Stimulated activated CD4-positive, alpha-beta T cell treated with anti-CD3 and anti-CD28 coated beads, TNF-alpha, amount 100 ng/mL, for 4 hours (primary cell): ENCODE measurements at places on chromosomes 1 and 21.

DNA sequence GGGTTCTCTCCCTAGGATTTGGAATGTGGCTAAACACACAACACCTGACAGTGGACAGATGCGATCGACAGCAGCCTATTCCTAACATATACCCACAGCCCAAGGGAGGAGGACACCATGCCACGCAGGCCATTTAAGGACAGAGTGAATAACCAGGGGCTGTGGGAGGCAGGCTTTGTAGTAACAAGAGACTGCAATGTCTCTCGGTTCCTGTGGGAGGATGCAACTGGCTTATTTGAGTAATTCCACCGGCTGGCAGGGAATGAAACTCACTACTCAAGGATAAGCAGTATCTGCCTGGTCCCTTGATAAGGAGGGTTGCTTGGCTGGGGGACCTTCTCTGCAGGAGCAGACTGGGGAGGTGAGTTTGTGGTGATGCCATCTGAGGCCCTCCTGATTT is 109.6 kb downstream of the PCP4 start:
- no peak for DNase-seq

DNA sequence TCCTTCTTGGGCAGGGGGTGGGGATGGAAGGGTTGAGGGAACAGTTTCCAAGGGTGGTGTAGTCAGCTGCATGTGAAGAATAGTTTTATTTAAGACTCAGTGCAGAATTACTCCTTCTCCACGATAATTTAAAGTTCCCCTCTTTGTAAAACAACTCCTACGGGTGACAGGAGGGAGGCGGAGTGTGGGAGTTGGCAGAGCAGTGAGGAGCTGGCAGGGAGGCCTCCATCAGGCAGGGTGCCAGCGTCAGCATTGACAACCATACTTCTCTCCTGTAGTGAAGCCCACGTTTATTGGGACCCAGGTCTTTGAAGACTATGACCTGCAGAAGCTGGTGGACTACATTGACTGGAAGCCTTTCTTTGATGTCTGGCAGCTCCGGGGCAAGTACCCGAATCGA is 93.8 kb downstream of the MTR start:
- DNase-seq, result no peak

- DNase-seq, result no peak
These were observed 15.3 kb upstream of the RNF187 start for GRCh38 chr1:228471762-228472398.

DNA sequence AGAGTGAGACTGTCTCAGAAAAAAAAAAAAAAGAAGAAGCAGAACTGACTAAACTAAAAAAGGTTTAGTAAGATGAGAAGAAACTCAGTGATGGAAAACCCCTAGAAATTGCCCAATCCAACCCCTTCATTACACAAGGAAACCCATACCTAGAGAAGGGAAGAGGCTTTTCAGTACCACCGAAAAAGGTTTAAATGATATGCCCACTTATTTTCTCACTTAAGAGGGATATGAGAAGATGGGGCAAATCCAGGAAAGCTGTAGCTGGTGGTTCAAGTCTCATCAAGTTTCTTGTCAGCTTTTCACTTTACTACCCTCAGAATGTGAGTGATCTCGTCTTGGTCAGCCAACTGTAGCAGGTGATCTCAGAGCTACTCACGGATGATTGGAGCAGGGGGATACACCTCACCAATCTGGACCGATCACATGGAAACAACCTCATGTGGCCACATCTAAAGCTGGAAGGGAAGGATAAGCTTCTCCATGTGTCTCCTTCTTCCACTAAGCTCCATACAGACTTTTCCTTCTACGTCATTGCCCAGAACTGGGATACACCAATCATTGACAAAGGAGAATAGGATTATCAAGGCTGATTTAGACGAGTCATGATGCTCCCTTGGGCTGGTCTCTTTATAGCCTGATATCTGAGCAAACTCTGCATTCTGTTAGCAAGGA is 126.7 kb upstream of the POU3F1 start:
- DNase-seq, result no peak

DNA sequence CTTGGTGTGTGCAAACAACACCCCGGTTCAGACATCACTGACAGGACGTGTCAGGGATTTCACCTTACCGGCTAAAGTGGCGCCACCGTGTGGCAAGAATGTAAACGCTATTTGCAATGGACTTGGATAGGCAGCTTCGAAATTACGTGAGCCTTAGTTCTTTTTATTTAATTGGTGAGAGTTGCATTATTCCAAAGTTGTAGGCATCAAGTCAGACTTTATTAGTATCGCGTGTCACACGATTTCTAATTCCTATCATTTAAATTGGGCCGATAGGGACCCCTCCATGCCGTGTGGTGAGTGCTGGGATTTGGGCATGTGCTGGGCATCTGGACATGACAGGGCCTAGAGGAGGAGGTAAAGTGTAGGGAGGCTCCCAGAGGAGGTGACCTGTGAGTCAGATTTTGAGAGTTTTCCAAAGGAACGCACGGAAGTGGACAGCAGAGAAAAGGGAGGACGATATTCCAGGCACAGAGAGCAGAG is 14.5 kb upstream of the CPT2 start:
- peak; percentile 61 for DNase-seq

DNA sequence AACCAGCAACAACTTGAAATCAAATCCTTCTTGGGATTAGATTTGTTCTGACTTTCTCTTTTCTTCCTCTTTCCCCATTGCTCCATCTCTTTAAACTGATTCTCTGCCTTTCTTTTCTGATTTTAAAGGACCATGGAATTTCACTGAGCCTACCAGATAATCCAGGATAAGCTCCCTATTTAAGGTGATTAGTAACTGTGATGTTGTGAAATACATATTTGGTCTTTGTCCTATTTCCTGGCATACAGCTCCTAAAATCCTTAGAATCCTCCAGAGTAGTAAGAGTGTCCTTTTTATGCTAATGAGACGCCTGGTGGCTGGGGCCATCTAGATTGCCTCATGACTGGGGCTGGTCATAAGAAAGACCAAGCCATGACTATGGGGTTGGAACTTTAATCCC is 236.9 kb downstream of the USP25 start:
- no peak for DNase-seq

- DNase-seq, result no peak
These were observed 27.3 kb downstream of the RRP1 start for GRCh38 chr21:43816611-43817071.

- DNase-seq, result no peak
These were observed 3.4 kb upstream of the AHDC1 start for GRCh38 chr1:27607239-27607804.

DNA sequence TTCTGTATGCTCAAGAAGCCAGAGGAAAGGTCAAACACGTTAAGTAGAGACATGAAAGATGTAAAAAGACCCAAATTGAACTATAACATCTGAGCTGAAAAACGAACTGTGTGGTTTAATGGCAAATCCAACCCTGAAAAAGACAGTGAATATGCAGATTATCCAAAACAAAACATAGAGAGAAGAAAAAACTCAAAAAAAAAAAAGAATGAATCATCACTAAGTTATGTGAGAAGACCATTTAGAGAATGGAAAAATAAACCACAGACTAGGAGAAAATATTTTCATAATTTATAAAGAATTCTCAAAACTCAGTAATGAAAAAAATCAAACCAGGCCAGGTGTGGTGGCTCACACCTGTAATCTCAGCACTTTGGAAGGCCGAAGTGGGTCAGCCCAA is 253.3 kb downstream of the PLPP3 start:
- no peak for DNase-seq

GRCh38 chr1:17023102-17023501 is 11.4 kb upstream of the ATP13A2 start:
- no peak for DNase-seq

- no peak for DNase-seq
These were observed 174.3 kb upstream of the LMO4 start for GRCh38 chr1:87154384-87154783.

DNA sequence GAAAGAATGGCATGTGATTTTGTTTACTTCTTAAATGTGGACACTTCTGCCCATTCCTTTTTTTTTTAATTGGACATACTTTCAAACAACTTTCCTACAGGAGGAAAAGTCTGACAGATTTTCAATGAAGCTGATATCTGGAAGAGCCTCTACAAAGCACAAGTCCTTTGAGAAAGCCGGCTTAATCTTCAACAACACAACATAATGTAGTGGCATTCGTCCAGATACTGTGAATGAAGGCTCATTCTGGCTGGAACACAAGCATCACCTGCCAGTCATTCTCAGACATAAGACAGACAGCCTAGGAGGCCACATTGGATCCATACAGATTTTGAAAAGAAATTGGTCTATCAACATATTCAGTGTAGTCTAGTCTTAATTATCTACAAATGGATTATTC is 4.9 kb downstream of the OTUD7B start:
- no peak for DNase-seq

- no peak for DNase-seq
These were observed 1118.6 kb downstream of the PLA2G4A start for GRCh38 chr1:187947359-187947758.

GRCh38 chr1:179323436-179323835 is 29.8 kb downstream of the SOAT1 start:
- DNase-seq, result no peak

GRCh38 chr1:173202424-173203145 is 4.5 kb downstream of the TNFSF4 start:
- no peak for DNase-seq

- no peak for DNase-seq
These were observed 5.0 kb upstream of the KCNC4 start for GRCh38 chr1:110205156-110205555.

DNA sequence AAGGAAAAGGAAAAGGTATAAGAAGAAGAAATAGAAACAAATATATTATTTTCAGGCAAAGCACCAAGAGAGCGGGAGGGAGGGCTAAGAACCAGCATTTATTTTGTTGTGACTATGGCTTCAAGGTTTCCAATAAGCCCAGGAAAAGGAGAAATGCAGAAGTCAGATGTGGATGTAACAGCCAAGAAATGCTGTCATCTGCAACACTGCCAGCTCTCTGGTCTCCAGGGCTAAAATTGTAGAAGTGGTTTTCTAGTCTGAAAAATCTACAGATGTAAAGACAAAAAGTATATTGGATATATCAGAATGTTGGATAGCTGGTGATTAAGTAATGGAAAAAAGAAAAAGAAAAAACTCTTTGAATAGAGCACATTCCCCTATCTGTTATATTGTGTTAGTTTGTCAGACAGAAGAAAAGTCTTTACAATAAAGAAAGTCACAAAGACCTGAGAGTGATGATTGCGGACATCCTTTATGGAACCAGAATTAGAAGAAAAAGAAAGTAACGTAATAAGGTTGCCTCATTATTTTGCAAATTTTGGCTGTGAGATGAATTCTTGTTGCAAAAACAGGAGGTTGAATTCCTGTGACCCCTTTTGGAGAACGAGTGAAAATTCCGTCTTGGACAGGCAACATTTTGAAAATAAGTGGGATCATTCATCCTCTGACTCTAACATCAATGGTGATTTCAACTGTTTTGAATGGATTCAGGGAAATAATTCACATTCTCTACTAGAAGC is 938.1 kb downstream of the TTLL7 start:
- DNase-seq, result no peak

- DNase-seq, result no peak
These were observed 26.7 kb downstream of the DMBX1 start for GRCh38 chr1:46516200-46516950.

DNA sequence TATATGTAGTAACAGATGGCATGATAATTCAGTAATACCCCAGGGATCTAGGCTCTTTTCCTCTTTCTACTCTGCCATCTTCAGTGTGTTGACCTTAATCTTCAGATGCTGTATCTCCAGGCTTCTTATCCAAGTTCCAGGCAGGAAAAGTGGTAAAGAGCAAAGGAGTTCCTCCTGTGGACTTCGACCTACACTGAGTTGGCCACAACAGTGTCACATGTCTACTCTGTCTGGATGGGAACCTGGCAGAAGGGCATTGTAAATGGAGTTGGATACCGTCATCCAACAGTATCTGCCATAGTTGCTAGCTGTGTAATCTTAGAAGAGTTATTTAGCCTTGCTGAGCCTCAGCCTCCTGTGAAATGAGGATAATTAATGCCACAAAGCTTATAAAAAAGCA is 21.9 kb downstream of the IL23R start:
- DNase-seq, result no peak

DNA sequence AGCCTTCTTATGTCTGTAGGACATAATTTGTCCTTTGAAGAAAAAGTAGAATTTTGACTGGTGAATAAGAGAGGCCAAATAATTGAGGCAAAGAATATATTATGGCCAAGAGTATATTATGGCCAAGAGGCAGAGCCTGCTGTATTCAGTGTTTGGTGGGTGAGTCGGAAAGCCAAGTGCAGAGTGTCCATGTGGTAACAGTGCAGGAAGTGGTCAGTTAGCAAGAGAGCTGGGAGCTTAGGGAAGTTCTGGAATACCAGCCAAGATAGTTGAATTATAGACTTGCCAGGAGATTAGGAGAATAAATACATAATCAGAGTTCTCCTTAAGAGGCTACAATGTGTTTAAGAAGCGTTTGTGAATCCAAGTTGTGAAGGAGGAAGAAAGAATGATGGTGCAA is 131.5 kb upstream of the LMO4 start:
- no peak for DNase-seq

DNA sequence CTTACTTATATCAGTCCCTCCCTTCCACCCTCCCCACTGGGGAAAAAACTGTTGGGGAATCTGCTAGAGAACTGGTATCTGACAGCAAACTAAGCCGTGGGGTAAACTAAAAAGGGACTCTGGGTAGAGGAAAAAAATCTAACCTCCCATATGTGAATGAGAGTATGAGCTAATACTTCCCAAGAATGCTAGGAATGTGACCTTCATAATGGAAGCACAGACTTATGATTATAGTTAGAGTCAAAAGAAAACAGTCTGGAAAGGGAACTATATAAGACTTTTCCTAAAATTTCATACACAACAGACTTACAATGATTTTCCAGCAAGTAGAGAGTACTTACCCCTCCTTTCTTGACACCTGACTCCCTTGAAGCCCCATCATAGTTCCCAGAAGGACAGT is 23.0 kb upstream of the RBBP5 start:
- DNase-seq, result no peak

- no peak for DNase-seq
These were observed 531 bp downstream of the TSPEAR start for GRCh38 chr21:44710756-44711326.

DNA sequence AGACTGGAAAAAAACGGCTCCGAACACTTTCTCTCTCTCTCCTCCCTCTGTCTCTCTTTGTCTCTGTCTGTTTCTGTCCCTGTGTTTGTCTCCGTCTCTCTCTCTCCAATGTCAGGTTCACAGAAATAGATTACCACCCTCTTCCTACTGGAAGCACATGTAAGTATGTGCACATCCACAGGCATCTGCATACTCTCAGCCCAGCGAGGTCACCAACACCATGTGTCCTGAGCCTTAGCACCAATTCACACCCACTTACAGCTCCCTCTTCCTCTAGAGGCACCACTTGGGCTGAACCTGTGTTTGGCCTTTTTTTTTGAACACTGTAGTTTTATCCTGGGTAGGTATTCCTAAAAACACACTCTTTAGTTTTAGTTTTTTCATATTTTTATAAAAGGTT is 130.5 kb downstream of the ETS2 start:
- DNase-seq, result no peak

DNA sequence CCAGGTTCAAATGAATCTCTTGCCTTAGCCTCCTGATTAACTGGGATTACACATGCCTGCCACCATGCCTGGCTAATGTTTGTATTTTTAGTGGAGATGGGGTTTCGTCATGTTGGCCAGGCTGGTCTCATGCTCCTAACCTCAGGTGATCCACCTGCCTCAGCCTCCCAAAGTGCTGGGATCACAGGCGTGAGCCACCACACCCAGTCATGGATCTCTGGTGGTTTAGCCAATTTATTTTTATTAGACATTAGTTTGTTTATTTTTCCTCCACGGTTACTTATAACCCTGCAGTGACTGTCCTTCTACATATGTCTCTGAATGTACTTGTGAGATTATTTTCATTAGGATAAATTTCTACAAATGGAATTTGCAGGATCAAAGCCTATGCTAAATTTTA is 5.3 kb downstream of the ITSN1 start:
- DNase-seq, result no peak

- DNase-seq, result no peak
These were observed 64.2 kb upstream of the SLC22A15 start for GRCh38 chr1:115912116-115912515.
